ENCODE measurements at places on chromosomes 11 and 22. TPM values are rescaled to one million over a fixed set of nuclear protein-coding genes. Genes with fewer than 3 reads are reported as not detected.

The UBQLNL gene
- total RNA-seq: 1.3 TPM

The CBLIF gene
- total RNA-seq: not detected

The ANO1 gene
- total RNA-seq: 65.6 TPM

The KRTAP5-9 gene
- total RNA-seq: not detected

The PARVG gene
- total RNA-seq: 15.2 TPM

The NEFH gene
- 0.36 TPM for total RNA-seq

The SERGEF gene
- 48.3 TPM for total RNA-seq

The ROBO4 gene
- 41.9 TPM for total RNA-seq

The UPK2 gene
- not detected for total RNA-seq

DNA sequence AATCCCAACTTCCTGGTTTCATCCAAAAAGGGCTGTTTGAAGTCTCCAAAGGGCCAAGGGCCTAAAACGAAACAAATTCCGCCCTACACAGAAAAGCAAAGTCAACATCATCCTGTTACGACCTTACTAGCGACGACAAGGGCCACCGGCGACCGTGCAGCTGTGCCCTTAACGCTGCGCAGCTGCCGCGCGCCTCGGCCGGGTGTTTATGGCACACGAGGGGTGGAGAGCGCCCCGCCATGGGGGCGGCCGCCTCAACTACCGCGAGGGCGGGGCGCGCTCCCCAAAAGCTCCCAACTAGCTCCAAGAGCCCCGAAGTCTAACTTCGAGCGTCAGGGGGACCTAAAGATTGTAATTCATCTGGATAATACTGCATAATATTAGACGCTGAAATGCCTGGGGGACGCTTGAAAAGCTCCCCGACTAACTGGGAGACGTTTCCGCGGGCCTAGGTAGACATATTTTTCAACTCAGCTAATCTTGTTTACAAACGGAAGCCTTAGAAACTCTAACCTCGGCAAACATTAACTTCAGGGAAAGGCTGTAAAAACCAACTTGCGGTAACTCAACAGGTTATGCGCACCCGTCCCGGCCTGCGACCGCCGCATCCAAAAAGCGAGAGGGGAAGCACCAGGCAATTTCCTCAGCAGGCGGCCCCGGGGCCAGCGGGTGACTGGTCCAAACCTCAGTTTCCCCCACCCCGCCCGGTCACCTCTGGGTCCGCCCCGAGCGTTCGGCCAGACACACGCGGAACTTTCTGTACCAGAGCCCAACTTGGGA lies 694 bp downstream of the TMEM123 start:
- DNase-seq: peak; percentile 86

- DNase-seq: peak; percentile 27
These were observed 49.7 kb downstream of the GRIK4 start for GRCh38 chr11:120561286-120561685.

DNA sequence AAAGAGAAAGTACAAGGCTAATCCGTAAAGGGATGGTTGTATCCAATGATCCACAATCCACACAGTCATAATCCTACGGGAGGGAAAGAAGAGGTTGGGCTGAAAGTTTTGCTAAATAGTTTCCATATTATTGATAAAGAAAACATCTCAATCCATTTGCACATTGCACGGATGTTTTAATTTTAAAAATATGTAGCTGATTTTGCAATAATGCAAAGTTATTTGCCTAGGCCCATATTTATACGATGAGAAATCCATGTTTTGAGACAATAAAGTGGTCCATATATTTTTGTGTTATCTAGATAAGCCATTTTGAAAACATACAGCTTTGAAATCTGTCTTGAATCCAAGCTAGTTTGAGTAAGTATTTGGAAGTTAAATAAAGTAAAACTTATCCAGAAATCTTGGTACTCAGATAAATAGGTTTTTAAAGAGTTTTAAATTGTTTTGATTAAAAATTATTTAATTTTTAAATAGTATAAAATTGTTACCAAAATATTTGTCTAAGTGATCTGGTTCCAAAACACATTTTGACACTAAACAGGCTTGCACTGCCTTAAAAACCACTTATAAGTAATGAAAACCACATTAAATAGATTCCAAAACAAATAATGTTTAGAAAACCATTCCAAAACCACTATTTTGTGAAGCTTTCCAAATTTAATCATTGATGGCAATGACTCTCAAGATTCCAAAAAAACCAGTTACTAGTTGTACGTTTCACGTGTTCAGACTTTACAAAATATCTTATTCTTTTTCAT lies 38.2 kb upstream of the PAMR1 start:
- no peak for DNase-seq

GRCh38 chr22:20193761-20194494 lies 43.1 kb upstream of the CCDC188 start:
- DNase-seq: no peak

DNA sequence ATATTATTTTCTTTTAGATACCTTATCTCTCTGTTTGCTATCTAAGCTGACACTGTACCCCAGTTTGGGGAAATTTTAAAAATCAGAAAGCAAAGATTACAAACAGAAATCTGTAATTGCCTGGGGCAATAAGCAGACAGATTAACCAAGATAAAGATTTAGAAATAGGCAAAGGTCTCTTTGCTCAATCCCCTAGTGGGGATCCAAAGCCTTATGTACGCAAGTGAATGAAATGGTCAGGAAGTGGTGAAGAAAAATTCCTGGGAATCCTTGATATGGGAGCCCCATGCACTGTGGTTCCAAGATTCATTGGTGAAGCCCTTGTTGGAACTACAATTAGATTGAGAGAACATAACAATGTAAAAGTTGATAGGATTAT lies 139.5 kb upstream of the GUCY1A2 start:
- DNase-seq: no peak

GRCh38 chr11:20056950-20057943 lies 103.0 kb downstream of the DBX1 start:
- no peak for DNase-seq

GRCh38 chr11:74465291-74465708 lies 2.0 kb downstream of the KCNE3 start:
- DNase-seq: no peak

- no peak for DNase-seq
These were observed 483.0 kb downstream of the MN1 start for GRCh38 chr22:27318516-27318915.

GRCh38 chr22:44668190-44668885 lies 33.7 kb upstream of the PRR5 start:
- peak; percentile 75 for DNase-seq

DNA sequence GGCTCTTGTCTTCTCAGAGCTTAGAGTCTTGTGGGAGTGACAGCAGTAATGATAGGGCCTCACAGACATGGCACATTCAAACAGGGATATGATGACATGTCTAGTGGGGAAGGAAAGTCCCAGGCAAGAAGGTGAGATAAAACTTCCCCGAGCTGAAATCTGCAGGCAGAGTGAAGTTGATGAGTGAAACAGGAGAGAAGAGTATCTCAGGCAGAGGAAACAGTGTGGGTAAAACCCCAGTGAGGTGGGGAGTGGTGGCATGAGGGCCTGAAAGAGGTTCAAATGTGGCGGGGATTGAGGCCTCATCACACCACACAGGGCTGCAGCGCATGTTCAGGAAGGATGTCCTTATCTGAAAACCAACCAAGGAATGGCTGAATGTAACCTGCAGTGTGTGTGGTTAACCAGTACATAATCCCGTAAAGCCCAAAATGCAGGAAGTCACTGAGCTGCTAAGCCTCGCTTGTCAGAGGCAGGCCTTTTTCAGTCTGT lies 153.8 kb upstream of the E2F8 start:
- DNase-seq: no peak

DNA sequence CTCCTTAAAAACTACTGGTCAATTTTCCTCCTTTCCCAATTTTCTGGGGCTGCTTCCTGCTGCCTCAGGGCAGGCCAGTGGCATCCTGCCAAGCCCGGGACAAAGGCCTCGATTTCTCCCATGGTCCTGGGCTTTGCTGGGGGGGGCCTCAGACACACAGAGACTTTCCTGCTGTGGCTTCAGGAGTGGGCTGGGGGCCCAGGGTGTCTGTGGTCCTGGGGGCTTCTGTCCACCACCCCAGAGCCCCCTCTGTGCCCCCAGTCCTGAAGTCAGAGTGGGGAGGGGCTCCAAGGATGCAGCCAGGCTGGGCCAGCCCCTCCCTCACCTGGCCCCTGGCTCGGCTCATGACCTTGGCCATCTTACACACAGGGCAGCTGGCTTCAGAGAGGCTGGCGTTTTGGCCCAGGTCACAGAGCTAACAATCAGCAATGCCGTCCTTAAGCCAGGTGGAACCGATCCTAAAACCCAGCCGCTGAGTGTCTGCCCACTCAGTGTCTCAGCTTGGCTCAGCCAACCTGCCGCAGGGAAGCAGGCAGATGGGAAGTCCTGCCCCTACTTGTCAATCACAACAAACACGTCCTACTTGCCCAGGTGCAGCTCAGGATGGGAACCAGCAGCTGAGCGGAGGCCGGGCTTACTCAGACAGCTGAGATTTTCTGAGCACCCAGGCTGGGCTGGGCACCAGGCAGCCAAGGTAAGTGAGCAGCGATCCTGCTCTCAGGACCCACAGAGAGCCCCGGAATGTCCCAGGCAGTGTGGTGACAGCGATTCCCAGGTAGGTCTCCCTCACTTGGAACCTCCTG lies 34.6 kb downstream of the OSBPL5 start:
- DNase-seq: peak; percentile 49

GRCh38 chr11:47186700-47187695 lies 764 bp upstream of the PACSIN3 start:
- peak; percentile 88 for DNase-seq

DNA sequence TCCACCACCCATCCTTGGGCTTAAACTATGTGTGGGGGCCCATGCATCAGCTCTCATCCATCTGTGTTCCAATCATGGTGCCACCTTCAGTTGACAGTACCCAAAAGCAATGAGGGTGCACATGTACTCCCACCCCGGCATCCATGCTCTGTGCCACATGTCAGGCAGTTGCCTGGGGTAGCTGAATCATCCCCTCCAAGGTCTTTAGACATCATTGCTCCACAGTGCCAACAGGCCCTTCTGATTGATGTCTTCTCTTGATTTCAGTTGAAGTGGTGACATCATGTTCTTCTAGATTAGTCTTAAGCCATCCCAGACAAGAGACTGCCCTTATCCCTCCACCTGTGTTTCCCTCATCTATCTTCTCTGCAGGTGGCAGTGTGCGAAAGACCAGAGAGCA lies 42.5 kb downstream of the TMPRSS5 start:
- no peak for DNase-seq

- peak; percentile 86 for DNase-seq
These were observed 1.3 kb upstream of the PATZ1 start for GRCh38 chr22:31347251-31348008.

- DNase-seq: peak; percentile 66
These were observed 24.2 kb downstream of the UBE2L3 start for GRCh38 chr22:21591695-21592094.

DNA sequence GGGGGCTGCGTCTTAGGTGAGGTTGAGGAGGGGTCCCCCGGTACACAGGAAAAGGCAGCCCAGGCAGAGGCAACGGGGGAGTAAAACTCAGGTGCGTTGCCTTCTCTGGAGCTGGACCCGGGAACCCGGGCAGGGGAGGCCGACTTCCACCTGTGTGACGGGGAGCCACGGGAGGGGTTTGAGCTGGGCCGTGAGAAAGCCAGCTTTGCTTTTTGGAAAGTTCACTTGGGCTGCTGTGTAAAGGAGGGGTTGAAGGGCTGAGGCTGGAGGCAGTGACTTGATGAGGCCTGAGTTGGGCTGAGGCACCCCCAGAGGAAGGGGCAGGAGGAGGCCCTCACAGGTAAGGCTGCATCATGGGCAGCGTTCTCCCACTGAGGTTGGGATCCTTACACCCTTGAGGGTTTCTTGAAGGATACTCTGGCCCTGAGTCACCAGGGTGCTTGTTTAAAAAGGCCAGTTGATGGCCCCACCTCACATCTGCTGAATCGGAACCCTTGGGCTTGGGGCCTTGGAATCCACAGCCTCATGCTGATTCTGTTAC lies 47.2 kb downstream of the CHRDL2 start:
- peak; percentile 74 for DNase-seq

GRCh38 chr22:25759825-25760231 lies 17.8 kb downstream of the MYO18B start:
- peak; percentile 77 for DNase-seq

DNA sequence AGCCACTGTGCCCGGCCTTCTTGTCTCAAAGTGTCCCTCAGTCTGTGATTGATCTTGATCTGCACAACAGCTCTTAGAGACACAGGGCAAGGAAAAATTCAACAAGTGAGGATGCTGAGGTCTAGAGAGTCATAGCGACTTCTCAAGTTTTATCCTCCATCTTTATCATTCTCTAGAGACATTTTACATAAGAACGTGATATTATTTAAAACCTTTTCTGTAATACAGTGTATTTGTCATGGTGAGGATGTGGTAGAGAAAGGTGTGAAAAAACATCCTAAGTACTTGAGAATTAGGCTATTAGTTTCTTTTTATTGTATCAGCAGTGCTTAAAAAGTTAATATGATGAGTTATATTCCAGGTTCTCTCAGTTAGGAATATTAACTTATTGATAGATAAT lies 50.2 kb downstream of the EMSY start:
- DNase-seq: no peak

DNA sequence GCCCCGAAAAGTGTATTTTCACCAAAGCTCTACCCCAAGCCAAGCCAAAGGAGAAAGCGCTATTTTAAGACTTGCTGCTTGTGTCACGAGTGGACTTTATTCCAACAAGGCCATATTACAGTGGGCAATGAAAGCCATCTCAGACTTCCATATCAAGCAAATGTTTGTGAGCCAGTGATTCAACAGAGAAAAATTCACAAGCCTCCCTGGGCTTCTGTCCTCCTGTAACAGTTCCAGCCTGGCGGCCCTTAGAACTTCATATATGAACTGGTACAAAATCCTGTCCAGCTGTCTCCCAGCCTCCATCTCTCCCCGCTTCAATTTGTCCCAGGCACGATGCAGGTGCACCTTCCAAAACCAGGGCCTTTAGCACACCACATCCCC lies 11.2 kb downstream of the LARGE1 start:
- peak; percentile 52 for DNase-seq

DNA sequence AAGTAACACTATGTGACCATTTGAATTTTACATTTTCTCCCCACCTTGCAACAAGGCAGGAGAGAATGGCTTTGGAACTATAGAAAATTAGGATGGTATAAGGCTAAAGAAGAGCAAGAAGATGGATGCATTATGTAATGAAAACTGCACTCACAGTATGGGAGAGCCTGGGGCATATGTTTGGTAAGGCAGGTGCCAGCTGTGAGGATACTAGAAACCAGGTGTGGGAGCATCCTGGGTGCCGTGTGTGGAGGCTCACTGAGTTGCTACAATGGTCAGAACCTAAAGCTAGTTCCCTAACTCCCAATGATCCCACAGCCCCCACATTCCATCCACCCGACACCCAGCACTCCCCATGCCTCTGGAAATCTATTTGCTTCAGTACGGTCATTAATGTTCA lies 42.9 kb downstream of the UBASH3B start:
- no peak for DNase-seq

DNA sequence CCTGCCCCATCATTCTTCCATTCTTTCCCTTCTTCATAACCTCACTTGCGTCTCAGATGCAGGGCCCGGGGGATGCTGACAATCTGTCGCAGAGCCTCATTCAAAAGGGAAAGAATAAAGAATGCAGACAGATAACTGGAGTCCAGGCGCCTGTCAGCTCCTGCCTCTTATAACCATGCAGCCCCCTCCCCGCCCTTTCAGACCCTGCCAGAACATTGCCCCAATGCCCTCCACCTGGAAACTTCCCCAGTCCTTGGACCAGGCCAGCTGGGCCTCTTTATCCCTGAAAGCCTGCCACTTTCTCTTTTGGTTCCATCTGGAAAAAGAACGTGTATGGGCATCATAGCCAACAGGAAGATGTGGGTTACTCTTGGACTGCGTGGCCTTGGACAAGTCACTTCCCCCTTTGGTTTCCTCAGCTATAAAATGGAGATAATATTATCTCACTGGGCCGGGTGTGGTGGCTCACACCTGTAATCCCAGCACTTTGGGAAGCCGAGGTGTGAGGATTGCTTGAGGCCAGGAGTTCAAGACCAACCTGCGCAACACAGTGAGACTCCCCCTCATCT lies 2.1 kb upstream of the TCF20 start:
- DNase-seq: no peak

GRCh38 chr11:80733790-80734189 lies 1293.0 kb upstream of the TENM4 start:
- DNase-seq: no peak

Measured in aorta (tissue), 5 donors.